ENCODE measurements at places on chromosomes 2 and 18. TPM values are rescaled to one million over a fixed set of nuclear protein-coding genes. Genes with fewer than 3 reads are reported as not detected.

REG3G gene
- total RNA-seq = not detected

ACADL gene
- total RNA-seq = not detected

DNA sequence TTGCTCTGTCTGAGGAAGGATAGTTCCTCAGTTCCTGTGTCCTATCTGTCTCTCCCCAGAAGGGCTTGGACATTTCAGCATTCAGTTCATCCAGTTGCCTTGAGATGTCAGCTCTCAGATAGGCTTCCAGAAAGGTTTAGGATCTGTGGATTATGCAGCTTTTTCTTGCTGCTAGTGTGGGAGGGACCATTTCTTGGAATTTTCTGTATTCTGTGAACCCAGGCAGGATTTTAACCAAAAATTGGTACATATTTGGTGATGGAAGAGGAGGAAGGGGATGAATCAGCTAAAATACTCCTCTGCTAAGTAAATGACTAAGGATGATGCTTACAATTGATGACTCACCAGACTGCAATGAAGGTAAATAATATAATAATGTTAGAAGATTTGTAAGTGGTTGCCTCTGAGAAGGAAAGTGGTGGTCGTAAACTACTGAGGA, 58.6 kb upstream of the DOCK10 start:
- DNase-seq = no peak

FBXO48 gene
- 0.52 TPM for total RNA-seq

All from H7 (cell line).